Stimulated activated CD8-positive, alpha-beta memory T cell treated with anti-CD3 and anti-CD28 coated beads, Interleukin-15, amount 100 ng/mL, for 24 hours (primary cell): ENCODE measurements at places on chromosomes 1 and 21.

DNA sequence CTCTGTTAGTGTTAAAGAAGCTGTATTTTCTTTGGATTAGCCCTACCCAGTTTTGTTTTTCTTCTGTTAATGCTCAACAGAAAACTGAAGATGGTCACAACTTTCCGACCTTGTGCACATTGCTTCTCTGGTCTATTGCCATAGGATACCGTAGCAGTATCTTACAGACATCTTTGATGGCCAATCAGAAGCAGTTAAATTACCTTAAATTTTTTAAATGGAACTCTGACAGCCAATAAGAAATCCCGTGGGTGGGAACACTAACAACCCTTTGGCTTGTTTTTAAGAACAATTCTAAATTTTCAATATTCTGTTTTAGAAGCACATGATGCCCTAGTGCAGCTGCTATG, 17.2 kb downstream of the NFYC start:
- DNase-seq, result no peak

GRCh38 chr1:198889101-198889500, 250.3 kb downstream of the PTPRC start:
- no peak for DNase-seq

- DNase-seq, result no peak
Observed at GRCh38 chr21:26851109-26851944, 6.1 kb upstream of the ADAMTS1 start.

- DNase-seq, result no peak
Observed at GRCh38 chr1:39141925-39142324, 62.6 kb upstream of the MACF1 start.

DNA sequence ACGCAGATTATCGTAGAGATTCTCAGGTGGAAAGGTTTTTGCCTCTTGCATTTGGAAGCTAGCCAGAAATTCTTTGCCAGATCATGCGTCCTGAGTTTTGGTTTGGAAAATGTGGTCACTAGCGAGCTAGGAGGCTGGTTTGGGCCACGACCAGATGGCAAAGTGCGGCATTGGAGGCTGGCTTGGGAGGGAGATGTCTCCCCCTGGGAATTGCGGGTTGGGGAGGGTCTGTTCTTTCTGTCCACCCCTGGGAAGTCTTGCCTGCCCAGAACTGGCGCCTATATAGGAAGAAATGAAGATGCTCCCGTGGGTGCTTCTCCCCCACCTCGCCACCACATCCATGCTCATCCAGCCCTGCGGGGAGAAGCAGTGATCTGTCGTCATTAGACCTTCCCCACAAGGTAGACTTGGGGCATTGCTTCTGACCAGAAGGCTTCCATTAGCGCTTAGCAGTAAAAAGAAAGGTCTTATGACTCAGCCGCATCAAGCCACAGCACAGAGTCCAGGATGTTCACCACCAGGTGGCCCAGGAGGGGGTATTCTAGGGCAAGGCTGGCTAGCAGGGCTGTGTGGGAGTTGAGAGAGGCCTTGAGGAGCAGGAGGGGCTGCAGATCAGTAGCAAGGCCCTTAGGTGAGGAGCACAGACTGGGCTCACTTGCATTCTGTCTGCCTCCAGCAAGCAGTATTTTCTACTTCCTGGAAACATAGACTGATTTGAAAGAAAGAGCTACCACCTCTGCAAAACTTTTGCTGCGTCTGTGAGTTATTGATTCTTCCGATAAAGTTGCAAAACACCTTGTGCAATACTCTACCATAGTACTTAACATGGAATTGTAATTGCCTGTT, 1.5 kb upstream of the PTP4A2 start:
- DNase-seq, result no peak

DNA sequence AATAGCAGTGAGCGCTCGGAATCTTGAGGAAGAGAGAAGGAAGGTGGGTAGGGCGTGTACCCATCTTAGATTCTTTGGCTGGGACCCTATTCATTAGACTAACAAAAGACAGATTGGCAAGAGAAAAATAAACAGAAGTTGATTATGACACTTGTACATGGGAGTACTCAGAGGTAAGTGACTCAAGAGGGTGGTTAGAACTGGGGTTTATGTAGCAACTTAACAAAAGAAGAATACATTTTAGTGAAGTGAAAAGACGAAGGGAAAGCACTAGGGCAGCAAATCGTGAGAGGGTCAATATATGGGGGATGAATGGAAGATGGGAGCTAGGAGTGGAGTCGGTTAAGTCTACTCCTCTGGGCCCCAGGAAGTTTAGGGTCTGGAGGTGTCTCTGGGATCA, 25.8 kb upstream of the RCC2 start:
- DNase-seq, result no peak

- no peak for DNase-seq
Observed at GRCh38 chr21:42847051-42847707, 32.2 kb downstream of the WDR4 start.

DNA sequence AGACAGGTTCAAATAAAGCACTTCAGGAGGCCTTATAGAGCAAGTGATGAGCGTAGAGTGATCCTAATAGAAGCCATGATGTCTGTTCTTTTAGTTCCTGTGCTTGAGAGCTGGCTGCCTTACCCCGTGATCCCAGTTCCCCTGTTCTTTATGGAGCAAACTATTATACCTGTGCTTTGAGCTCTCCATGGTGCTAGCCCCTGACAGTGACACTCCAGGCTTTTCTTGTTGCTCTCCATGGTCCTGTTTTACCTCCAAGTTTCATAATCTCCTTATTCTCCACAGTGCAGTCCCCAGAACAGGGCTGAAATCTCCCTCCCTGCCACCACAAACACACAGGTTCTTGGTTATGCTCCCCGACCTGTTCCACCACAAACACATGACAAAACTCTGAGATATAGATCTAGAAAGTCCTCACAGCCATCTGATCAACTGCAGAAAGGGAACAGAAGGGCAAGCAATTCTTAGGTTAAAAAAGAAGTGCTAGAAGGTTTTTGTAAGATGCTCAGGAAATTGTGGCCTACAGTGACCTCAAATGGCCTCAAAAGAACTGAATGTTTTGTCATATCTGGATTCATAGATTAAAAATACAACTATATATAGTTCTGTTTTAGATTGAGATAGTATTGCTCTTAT, 6.0 kb downstream of the CADM3 start:
- DNase-seq, result no peak

DNA sequence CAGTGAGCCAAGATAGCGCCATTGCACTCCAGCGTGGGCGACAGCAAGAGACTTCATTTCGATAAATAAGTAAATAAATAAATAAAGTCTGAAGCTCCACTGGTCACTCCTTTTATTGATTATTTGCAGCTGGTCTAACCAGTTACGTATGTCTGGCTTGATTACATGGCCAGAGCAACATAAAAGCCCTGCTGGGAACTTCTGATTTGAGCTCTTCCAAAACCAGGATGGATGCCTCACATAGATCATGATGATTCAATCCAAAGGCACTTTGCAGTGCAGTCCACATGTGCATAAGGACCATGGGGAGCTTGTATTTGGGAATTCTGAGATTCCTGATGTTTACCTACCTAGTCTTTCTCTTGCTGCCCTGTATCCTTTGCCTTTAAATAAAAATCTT, 24.0 kb downstream of the NSUN4 start:
- no peak for DNase-seq

DNA sequence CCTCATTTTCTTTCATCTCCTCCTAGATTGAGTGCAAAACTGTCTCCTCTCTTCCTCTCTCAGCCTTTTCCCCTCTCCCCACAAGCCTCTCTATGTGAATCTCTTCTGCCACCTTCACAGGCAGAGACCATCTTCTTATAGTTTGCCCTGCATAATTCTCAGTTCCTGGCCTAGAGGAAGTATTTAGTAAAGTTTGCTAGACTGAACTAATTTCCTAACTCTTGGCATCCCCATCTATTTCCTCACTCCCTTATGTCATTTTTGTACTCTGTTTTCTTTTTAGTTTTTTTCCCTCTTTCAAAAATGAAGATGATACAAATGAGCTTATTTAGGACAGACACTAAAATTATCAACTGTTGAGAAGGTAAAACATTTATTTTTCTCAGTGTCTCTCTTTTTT, 66.0 kb downstream of the XCL2 start:
- no peak for DNase-seq

- no peak for DNase-seq
Observed at GRCh38 chr1:9181990-9182783, 52.4 kb upstream of the H6PD start.

GRCh38 chr21:35390013-35390776, 341.1 kb upstream of the RUNX1 start:
- DNase-seq, result no peak

GRCh38 chr21:25126564-25126963, 480.7 kb downstream of the MRPL39 start:
- DNase-seq, result no peak

- no peak for DNase-seq
Observed at GRCh38 chr21:42964086-42964485, 10.3 kb upstream of the PKNOX1 start.

DNA sequence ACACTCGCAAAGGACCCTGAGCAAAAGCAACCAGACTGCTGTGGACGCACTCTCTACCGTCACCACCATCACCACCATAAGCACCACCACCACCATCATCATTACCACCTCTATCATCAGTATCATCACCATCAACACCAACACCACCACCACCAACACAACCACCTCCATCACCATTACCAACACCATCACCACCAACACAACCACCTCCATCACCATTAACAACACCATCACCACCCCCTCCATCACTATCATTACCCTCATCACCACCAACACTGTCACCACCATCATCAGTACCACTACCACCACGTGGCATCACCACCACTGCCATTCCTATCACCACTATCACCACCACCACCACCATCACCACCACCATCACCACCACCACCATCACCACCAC, 38.8 kb upstream of the RIPK4 start:
- no peak for DNase-seq

DNA sequence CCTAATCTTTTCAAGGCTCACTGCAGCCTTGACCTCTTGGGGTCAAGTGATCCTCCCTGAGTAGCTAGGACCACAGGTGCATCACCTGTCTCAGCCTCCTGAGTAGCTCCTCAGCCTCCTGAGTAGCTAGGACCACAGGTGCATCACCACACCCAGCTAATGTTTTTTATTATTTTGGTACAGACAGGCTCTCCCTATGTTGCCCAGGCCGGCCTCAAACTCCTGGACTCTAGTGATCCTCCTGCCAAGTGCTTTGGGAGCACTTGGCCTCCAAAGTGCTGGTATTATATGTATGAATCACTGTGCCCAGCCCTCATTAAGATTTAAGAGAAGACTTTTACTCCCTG, 58.5 kb upstream of the S1PR1 start:
- no peak for DNase-seq

GRCh38 chr1:69223156-69223555, 344.6 kb upstream of the LRRC7 start:
- no peak for DNase-seq

GRCh38 chr1:241356187-241356518, 852 bp downstream of the RGS7 start:
- DNase-seq, result no peak

DNA sequence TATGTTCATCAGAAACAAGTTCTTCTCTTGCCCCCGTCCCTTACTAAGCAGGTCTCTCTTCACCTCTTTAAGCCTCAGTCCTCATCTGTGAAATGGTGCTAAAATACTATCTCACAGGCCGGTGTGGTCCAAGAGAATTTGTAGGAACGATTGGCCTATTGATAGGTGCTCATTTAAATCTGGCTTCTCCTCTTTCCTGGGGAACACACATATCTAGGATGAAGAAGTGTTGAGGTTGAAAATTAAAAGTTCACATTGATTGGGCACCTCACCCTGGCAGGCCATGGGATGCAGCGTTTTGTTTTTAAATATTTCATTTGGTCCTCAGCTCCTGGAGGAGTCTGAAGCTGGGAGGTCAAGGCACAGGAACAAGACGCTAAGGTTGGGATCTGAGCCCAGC, 8.9 kb upstream of the TAS1R2 start:
- DNase-seq, result no peak

DNA sequence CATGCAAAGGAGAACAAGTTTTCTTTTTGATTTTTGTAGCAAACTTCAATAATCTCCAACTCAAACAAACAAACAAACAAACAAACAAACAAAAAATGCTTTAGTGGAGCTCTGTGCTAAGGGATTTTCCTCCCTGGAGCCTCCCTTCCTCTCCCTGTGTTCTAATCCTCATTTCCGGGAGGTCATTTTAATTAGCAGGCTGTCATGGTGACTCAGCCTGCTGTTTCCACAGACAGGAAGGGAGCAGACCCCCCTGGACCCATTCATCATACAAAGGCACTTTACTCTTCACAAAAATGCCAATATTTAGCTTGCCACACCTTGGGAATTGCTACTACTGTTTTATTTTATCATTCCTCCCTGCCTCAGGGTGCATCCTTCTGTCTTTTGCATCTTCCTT, 61.0 kb upstream of the SPATA6 start:
- no peak for DNase-seq

DNA sequence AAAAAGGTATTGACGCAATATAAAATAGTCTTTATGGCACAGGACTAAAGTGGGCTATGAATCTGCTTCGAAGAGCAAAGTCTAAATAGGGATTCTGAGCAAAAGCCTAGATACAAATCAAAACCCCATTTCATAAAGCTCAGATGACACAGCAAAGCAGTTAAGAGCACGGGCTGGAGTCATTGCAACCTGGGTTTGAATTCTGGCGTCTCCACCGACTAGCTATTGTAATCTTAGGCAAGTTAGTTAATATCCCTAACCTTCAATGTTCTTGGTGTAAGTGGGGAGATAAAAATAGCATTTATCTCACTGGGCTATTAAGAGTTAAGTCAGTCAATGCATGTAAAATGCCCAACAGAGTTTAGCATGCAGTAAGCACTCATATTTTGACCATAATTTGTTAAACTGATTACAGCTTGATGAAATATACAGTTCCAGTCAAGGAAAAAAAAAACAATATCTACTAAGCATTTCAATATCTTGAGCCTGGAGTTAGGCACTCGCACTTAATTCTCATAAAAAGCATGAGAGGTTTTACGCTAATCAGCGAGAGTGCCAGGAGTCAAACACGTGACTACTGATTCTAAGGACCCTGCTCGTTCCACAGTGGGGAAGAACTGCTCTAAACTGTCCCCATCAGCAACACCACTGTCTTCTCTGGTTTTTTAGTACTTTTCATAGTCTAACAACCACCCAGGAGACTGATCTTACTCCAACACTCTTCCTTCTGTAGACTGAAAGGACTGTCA, 75.5 kb downstream of the JAK1 start:
- no peak for DNase-seq

DNA sequence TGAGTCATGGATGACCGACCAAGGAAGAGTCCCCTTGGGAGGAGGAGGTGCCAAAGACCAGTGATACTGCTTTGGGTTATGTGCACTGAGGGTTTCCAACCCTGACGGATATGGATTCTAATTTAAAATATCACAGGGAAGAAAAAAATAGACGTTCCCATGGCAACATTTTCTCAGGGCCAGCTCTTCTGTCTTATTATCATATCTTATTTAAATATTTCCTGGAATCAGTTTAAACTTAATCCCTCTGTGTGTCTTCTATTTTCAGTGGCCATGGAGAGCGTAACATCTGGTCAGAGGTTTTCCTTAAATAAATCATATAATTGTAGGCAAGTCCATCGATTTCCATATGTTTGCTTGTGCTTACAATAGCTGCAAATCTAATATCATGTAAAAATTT, 205.4 kb upstream of the FMN2 start:
- DNase-seq, result no peak

- DNase-seq, result no peak
Observed at GRCh38 chr1:9687874-9688582, 36.5 kb downstream of the PIK3CD start.

- no peak for DNase-seq
Observed at GRCh38 chr1:107291987-107292386, 151.1 kb downstream of the NTNG1 start.

GRCh38 chr1:184387069-184387475, 243 bp downstream of the C1orf21 start:
- DNase-seq, result no peak

- no peak for DNase-seq
Observed at GRCh38 chr1:202199040-202199889, 5.7 kb downstream of the LGR6 start.

GRCh38 chr1:36565576-36566501, 83.1 kb upstream of the CSF3R start:
- DNase-seq, result no peak
